Epithelial cell of esophagus (primary cell): ENCODE measurements at places on chromosomes 4 and X.

GRCh38 chrX:45360571-45360970 lies 159.9 kb upstream of the DIPK2B start:
- DNase-seq, result peak; percentile 67

GRCh38 chrX:50865311-50865710 lies 45.2 kb upstream of the BMP15 start:
- DNase-seq, result no peak

- no peak for DNase-seq
Observed at GRCh38 chr4:174657472-174657871, 135.2 kb upstream of the HPGD start.

GRCh38 chr4:88659055-88659889 lies 38.4 kb downstream of the NAP1L5 start:
- peak; percentile 87 for DNase-seq

GRCh38 chr4:153988492-153989363 lies 199.8 kb upstream of the SFRP2 start:
- DNase-seq, result no peak

GRCh38 chr4:10169839-10170387 lies 53.3 kb upstream of the WDR1 start:
- no peak for DNase-seq

DNA sequence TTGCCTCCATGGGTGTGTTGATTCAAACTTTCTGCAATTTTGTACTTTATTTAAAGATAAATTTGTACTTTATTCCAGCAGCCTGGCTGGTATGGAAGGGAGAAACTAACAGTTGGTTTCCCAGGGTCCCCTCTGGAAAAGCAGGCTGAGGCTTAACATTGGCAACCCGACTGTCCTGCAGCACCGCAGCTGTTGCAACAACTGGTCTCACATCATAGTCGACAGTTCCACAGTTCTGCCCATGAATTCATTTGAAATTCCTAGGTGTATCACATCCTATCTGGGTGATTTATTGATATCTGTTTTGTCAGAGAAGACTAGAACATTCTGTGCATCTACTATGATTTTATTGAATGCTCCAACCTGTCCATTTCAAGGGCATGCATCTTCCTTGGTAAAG lies 98.8 kb upstream of the GATB start:
- DNase-seq, result no peak

DNA sequence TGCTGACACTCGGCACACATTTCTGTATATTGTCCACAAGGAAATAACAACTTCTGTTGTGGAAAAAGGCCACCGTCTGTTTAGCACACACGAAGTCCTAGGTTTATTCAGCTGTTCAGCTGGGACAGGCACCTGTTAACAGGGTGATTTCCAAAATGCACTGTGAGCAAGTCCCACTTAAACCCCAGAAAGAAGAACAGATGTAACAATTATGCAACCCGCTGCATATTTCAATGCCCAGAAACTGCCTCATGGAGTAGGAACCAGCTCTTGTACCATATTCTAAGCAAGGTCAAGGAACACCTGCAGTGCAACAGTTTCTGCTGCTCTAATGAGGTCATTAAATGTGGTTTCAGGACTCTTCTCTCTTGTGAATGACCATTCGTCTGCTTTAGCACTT lies 77.1 kb downstream of the GEMIN8 start:
- DNase-seq, result no peak

GRCh38 chrX:53211391-53211978 lies 13.5 kb downstream of the KDM5C start:
- DNase-seq, result peak; percentile 87

- DNase-seq, result no peak
Observed at GRCh38 chr4:87880106-87880505, 47.3 kb downstream of the MEPE start.
